ENCODE measurements at places on chromosomes 3 and 15.

DNA sequence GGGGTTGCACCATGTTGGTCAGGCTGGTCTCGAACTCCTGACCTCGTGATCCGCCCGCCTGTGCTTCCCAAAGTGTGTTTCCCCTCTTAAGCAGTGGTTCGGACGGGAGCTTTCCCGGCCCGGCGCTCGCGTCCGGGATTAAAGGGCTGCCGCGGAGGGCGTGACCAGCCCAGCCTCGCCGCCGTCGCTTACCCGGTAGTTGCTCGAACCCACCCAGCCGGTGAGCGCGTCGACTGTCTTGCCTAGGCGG lies 513 bp downstream of the CLASP2 start:
- DNase-seq, result peak; percentile 82

DNA sequence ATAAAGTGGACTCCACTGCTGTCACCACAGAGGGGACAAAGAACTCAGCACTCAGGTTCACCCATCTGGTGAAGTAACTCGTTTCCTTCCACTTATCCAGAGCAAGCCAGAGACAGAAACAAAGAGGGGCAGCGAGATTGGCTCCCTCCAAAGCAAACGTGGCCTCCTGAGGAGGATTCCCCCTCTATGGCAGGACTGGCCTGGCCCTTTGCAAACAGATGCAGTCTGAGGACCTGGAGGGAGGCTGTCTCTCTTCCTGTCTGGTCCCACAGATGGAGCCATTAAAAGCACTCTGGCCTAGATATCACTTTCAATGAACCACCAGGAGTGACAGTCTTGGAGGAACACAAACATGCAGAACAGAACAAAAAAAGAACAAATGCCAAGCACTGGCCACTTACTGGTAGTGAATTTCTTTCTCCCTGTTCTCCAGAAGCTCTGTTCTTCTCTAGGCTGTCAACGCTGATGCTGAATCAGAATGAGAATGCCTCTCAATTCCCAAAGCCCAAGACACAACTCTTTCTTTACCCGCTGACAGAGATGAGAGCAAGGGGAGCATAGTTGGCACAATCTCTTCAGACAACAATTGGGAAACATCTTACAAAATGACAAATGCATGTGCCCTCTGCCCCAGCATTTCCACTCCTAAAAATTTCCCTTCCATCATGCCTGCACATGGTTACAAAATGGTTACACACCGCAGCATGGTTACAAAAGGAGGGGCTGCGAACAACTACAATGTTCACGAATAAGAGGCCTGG lies 14.3 kb downstream of the KLHL25 start:
- no peak for DNase-seq

- DNase-seq, result no peak
These were observed 12.1 kb upstream of the TCAIM start for GRCh38 chr3:44326515-44326914.

DNA sequence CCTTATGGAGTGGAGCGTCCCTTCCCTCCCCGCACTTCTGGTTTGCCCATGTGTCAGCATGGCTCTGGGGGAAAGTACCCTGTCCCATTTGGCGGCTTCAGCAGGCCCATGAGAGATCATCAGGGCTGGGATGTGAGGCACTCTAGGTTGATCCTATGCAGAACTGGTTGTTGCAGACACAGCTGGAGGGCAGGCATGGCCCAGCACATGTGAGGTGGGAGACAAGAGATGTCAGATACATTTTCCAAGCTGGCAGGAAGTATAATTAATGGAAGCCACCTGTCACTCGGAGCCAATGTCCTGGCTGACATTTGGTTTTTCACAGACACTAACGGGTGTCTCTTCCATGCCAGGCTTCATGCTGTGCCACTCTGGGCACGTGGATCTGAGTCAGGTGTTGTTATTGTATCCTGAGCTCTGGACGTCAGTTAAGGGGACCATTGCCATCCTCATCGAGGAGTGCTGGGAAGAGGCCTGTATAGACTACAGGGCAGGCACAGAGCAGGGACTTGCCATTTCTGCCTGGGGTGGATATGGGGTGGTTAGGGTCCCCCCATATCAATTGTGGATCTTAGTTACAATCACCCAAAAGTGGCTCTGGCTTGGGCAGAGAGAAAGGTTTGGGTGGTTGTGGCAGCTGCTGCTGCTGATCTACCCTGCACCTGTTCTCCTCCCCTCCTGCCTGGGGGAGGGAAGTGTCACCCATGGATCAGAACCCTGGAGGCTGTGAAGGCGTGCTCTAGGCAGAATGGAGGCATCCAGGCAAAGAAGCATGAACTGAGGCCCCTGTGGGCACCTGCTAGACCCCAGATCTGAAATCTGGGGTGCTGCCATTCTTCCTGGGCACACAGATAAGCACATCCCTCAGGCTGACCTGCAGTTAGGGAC lies 140.7 kb downstream of the FBLN2 start:
- DNase-seq, result no peak

- no peak for DNase-seq
These were observed 3.7 kb upstream of the ZNF662 start for GRCh38 chr3:42902257-42902656.

GRCh38 chr15:87429754-87430153 lies 826.8 kb downstream of the NTRK3 start:
- no peak for DNase-seq

DNA sequence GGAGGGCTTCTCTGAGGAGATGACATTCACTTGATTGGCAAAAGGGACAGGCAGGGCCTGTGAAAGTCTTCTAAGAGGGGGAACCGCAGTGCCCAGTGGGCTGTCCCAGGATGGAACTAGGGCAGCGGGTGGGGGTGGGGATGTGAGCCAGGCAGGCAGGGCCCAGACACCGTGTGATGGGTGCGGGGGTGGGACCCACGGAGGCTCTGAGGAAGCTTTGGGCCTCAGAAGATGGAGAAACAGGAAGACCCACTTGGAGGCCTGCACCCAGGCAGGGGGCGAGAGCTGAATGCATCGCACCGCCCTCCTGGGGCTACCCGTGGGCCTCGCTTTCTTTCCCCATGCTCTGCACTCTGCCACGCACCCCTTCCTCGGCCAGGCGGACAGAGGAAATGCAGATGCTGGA lies 32.9 kb upstream of the ACAD9 start:
- DNase-seq, result no peak

DNA sequence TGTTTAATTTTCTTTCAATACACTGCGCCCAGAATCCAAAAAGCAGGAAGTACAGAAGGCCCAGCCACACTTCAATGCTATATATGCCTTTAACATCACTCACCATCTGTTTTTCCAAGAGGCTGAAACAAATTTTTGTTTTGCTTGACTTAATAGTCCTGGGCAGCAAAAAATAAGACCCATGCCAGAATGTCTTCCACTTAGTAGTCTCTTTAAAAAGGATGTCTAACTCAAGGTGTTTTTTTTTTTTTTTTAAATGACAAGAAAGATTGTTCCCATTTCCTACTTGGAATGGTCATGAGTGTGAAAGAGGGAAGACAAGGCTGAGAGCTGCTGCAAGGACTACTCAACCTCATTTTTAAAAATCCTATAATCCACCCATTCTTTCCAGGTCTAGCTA lies 590.3 kb upstream of the SGO1 start:
- no peak for DNase-seq

GRCh38 chr3:175430983-175431773 lies 572.0 kb downstream of the NAALADL2 start:
- no peak for DNase-seq

- DNase-seq, result peak; percentile 94
These were observed 18.7 kb upstream of the HDAC11 start for GRCh38 chr3:13461169-13462124.

- DNase-seq, result no peak
These were observed 32.6 kb upstream of the PCSK6 start for GRCh38 chr15:101522091-101522490.

DNA sequence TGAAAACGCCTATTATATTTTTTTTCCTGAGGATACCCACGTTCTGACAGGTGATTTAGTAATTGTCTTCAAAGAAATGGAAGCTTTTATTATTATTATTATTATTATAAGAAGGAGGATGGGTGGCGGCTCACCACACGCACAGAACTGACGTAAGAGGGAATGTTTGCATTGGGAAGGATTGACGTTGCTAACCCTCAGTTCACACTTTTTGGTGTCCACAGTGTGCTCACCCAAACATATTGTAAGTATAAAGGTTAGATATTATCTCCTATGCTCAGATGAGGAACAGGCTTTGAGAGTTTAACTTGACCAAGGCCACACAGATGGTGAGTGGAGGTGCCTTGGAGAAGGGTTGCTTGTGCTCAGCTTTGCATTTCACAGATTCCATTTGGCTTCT lies 533.5 kb upstream of the TBL1XR1 start:
- DNase-seq, result no peak

- DNase-seq, result no peak
These were observed 23.6 kb downstream of the CRTC3 start for GRCh38 chr15:90553248-90553745.

DNA sequence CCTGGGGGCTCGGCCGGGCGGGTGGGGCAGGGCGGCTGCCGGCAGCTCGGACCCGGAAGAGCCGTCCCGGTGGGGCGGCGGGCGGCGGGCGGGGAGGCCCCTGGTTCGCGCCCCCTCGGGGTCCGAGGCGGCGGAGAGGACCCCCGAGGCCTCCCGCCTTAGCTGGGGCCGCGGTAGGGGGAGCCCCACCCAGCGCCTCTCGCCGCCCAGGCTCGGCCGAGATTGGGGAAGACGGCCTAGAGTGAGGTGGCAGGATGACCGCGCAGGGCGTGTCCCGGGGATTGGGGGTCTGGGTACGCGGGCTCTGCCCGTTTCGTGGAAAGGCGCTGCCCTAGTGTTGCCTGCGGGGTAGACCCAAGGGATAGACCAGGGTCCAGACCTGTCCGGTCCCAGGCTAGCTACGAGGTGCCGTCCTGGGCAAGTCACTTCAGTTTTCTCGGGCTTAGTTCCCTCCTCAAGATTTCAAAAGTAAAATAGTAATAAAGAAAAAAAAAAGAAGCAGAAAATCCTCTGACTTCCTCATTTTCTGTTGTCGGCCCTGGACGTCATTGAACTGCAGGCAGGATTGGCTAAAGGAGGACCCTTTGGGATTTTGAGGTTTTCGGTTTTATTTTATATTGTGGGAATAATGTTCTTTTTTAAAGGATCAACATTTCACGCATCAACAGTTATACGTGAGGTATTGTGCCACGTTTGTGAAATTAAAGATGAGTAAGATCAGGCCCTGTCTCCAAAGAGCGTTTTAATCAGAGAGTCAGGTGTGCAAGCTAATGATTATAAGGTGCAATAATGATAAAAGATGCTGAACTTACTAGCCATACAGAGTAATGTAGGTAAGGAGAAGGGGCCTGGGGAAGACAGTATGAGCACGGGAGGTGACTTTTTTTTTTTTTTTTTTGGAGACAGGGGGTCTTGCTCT lies 679 bp downstream of the IQGAP1 start:
- DNase-seq, result peak; percentile 82

GRCh38 chr3:106117490-106117858 lies 248.7 kb upstream of the CBLB start:
- no peak for DNase-seq

DNA sequence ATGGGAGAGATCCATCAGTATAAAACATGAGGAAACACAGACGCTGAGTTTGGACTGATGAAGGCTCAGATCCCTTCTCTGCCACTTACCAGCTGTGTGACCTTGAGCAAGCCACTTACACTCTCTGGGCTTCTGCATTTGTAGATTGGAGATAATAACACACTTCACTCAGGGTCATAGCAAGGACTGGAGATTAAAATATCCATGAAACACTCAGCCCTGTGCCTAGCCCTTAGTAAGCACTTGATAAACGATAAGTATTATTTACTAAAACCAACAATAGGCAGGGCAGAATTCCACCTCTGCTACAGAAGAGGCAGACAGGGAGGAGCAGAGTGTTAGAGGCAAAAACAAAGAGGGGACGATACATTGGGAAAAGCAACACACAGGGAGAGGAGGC lies 420.5 kb upstream of the WNT5A start:
- no peak for DNase-seq

- DNase-seq, result no peak
These were observed 356.2 kb downstream of the SV2B start for GRCh38 chr15:91456251-91456718.

DNA sequence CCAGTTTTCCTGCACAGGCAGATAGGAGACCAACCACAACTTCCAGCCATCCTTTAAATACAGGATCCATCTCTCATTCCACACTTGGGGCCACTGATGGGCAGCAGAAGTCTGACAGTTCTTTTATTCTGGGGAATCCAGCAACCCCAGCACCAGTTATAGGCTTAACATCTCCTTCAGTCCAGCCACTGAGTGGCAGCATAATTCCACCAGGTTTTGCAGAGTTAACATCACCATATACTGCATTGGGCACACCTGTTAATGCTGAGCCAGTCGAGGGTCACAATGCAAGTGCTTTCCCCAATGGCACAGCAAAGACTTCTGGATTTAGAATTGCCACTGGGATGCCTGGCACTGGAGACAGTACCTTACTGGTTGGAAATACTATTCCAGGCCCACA lies 2.9 kb downstream of the NPAP1 start:
- no peak for DNase-seq

GRCh38 chr3:127615631-127616305 lies 13.2 kb upstream of the PODXL2 start:
- DNase-seq, result no peak

DNA sequence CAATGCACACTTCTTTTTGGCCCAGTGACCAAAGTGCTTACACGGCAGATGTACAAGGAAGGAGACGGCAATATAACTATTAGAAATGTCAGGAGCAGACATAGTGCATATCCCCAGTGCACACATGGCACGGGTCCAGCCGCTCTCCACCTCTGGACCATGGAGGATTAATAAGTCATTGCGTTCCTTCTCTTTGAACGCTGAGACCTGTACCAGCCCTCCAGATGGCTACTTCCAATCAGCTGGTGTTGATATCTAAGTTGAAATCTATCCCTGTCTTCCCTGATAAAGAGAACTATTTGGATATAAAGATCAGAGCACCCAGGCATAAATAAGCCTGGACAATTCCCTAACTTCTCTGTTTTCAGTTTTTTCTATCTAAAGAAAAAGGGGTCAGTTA lies 212.5 kb downstream of the CADPS start:
- no peak for DNase-seq

GRCh38 chr3:194617827-194618226 lies 15.4 kb downstream of the TMEM44 start:
- no peak for DNase-seq

DNA sequence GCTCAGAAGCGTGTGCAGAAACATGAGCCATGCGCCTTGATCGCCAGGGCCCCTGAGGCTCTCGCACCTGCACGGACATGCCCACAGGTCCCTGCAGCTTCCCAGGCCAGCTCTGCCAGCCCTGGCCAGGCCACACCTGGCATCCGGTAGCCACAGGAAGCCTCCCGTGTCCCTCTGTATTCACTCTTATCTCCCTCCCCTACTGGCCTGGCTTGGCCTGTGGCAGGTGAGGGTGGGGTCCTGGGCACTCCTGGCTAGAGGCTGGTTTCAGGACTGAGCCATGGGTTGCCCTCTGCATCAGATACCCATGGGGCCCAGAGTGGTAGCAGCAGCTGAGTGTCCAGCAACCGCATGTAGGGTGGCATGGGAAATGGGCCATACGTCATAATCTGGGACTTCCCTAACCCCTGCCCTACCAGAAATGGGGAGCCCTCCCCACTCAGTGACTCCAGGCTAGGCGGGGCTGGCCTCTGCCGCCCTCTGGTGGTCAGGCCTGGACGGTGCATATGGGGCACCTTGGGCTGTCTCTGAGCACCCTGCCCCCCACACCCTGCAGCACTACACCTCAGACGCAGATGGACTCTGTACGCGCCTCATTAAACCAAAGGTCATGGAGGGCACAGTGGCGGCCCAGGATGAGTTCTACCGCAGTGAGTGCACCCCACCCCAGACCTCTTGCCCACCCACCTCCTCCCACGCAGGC lies 12.6 kb upstream of the LMAN1L start:
- DNase-seq, result peak; percentile 95

GRCh38 chr3:107239703-107240102 lies 137.5 kb upstream of the CCDC54 start:
- no peak for DNase-seq

GRCh38 chr3:64290161-64290560 lies 64.9 kb upstream of the PRICKLE2 start:
- DNase-seq, result no peak

- DNase-seq, result no peak
These were observed 40.9 kb downstream of the HACD2 start for GRCh38 chr3:123543950-123544349.
